ENCODE measurements at places on chromosomes 3 and 15.

DNA sequence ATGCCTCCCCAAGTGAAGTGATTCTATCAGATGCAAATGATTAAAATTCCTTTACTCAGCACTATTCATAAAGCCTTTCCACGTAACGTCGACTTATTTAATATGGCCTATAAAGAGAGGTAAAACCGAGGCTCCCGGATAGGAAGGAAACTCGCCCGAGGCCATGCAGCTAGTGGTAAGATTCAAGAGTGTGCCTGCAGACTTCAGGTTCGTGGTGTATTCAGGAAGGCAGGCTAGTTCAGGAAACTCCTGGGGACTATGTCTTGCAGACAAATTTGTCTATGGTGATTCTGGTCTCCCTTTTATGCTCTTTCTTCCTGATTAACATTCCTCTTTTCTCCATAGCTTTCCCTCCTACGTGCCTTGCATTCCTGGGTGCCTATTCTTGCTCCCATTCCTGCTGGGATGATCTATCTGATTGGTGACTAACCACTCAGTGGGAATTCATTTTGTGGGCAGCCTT lies 150.7 kb downstream of the SST start:
- no peak for DNase-seq

- DNase-seq: no peak
Observed at GRCh38 chr3:177538750-177539730, 341.8 kb upstream of the TBL1XR1 start.

GRCh38 chr3:11096266-11097139 lies 57.8 kb upstream of the HRH1 start:
- peak; percentile 79 for DNase-seq

DNA sequence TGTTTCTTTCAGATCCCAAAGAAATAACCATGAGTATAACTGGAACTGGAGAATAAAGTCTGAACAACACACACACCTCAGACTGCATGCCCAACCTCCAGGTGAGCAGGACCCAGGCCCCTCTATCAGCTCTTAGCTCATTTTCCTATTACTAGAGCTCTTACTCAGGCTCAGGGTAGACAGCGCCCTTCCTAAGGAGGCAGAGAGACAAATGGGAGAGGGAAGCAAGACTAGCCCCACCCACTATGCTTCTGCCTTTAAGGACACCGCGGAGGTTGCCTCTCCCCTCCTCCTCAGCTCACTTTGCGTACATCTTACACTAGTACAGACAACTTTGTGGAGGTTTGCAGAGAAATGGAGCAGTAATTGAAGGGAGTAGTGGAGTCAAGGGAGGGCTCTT lies 44.0 kb upstream of the GLCE start:
- no peak for DNase-seq

- no peak for DNase-seq
Observed at GRCh38 chr3:72746430-72747411, 101.5 kb downstream of the SHQ1 start.

DNA sequence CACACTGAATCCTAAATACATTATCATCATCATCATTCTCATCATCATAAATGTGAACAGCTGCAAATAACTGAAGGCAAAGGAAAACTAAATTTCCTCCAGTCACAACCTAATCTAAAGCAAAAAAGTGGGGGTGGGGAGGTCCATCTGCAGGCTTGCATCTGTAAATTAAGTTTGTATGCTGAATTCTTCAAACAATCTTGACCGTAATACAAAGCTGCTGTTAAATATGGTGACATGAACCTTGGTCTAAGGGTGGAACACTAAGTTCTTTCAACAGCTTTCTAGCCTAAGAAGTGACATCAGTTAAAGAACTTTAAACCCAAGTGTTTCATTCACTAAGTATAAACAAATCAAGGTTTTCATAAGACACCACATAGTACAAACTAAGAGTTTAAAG lies 4.3 kb downstream of the LRRFIP2 start:
- DNase-seq: no peak

DNA sequence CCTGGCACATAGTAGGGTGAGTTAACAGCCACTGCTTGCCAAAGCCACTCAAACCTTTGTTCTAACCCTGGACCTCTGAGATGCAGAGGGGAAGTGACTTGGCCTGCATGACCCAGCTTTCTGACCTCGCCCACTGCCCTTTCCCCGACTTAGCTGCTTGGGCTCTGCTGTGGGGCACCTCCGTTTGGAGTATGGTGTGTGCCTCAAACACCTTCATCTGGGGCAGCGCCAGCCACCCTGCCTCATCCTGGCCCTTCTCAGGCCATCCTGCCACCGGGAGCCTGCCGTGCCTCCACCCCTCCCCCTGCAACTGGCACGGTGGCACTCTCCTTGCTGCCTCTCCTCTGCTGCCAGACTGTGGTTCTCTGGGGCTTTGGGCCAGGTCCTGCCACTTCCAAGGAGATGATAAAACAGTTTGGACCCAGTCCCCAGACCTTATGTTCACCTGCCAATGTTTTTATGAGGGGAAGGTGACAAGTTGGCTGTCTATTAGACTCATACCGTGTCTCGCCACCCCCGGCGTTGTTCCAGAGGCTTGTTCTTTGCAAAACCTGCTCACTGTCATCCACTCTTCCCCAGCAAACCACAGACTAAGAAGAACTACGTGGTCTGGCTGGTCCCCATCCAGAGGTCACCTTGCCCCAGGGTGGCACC lies 32.2 kb downstream of the SLC6A6 start:
- DNase-seq: no peak

GRCh38 chr15:54307252-54307902 lies 329.1 kb downstream of the UNC13C start:
- no peak for DNase-seq

DNA sequence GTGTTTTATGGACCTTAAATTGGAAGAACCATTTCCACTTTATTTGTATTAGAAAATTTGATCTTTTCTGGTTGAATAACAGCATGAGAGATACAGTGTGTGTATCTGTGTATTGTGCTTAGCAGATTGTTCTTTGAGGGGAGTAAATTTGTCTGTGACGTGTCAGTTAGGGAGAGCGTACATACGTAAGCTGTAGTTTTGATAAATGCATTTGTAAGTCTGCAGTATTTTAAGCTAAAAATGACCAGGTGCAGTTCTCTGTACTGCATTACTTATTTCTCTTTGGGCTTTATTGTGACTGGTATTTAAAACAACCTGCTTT lies 264.8 kb downstream of the ROBO2 start:
- no peak for DNase-seq

- DNase-seq: no peak
Observed at GRCh38 chr3:12454076-12454815, 30.0 kb upstream of the TSEN2 start.

- DNase-seq: no peak
Observed at GRCh38 chr3:11245276-11245675, 26.9 kb upstream of the ATG7 start.

- no peak for DNase-seq
Observed at GRCh38 chr3:19543212-19543841, 390.7 kb downstream of the EFHB start.

- DNase-seq: no peak
Observed at GRCh38 chr3:193996641-193997089, 139.3 kb upstream of the HES1 start.

DNA sequence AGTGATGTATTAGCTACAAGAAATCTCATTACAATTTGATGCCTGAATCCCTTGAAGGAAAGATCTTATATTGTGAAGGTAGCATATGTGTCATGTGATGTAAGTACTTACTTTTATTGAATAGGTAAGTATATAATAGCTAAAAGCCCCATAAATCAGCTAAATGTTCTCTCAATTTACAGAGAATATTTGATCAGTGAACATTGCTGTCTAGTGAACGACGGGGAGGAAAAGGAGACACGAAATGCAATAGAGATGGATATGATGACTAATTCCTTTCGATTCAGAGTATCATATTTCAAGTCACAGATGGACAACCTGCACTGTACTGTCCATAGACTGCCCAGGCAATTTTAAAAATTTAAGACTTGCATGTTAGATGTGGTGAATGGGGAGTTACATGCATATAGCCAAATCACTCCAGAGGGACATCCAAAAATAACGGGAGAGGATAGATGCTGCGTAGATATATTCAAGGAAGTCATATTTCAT lies 462.1 kb upstream of the CDIN1 start:
- no peak for DNase-seq

- DNase-seq: no peak
Observed at GRCh38 chr3:194570898-194571297, 62.3 kb downstream of the TMEM44 start.

DNA sequence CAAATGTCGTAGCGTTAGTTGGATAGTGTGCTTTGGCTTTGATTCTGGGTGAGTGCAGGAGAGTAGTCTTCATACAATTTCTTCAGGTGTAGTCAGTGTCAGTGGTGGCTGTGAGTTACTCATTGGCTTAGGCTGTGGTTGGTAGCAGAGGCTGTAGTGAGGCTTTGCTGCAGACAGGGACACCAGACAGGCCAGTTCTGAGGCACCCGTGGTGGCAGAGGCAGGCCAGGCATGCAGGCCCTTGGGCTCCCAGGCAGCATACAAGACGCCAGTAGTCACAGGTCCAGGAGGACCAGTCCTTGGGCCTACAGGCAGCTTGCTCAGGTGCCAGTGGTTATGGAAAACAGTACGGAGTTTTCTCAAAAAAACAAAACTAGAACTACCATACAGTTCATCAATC lies 61.3 kb downstream of the DMXL2 start:
- no peak for DNase-seq

DNA sequence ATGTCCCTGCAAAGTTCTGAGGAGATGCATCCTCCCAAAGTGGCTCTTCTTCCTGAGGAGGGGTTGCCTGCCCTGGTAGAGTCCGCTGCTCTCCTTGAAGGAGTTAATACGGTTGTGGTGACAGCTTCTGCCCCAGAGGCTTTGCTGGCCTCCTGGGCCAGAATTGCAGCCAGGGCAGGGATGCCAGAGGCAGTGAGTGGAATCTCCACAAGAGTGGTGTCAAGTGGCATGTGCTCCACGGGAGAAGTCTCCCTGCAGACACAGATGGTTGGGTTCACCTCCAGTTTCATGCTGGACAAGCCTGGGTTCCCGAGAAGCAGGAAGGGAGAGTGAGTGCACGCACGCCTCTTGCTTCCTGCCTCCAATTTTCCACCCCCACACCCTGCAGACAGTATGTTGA lies 105.5 kb downstream of the SLC25A26 start:
- DNase-seq: no peak

DNA sequence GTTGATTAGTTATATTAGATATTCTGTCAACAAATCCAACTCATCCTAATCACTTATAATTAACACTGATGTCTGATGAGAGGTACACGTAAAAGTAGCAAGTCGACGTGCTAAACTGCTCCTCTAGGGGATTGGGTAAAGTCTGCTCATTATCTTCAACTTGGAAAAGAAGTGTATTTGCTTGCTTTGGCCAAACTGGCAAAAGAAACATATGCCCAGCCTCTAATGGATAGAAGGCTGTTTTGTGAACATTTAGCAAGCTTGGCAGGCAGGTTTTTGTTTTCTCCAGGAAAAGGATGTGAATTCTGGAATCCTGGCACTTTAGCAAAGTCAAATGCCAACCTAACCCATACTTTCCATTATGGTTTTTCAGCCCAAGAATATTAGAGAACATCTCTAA lies 264.8 kb downstream of the TBL1XR1 start:
- DNase-seq: no peak

- DNase-seq: no peak
Observed at GRCh38 chr3:111103807-111104206, 32.2 kb downstream of the NECTIN3 start.

DNA sequence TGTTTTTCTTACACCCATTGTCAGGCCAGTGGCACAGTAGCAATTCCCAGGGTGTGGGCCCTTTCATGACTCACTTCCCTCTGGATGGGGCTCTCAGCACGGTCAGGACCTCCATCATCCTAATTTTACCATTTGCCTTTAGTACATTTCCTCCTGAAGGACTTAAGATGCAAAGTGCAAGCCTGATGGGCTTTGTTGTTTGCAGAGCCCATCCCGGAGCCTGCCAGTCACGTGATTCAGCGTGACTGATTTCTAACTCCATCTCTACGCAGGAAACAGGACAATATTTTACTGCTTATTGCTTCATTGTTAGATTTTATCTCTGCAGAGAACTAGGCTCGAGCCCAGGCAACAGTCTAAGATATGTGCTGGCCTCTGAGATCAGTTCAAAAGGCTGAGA lies 223.7 kb downstream of the PDZRN3 start:
- peak; percentile 35 for DNase-seq

GRCh38 chr15:80549191-80549590 lies 145.0 kb downstream of the ARNT2 start:
- peak; percentile 24 for DNase-seq

DNA sequence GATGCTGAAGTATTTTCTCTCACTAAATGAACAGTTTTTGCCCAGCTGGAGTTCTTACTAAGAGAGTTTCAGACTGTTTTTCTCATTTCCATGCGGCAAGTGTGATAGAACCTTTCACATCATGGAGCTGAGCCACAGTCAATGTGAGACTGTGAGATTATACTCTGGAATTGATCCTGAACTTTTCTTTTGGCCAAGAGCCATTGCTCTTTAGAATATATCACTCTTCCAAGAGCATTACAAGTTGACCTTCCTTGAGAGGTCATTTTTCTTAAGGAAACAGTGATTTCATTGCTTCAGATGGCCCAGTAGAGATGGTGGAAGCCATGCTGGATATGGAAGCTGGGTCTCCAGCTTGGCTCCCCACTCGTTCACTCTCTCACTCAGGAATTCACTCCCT lies 212.9 kb upstream of the UMPS start:
- no peak for DNase-seq

DNA sequence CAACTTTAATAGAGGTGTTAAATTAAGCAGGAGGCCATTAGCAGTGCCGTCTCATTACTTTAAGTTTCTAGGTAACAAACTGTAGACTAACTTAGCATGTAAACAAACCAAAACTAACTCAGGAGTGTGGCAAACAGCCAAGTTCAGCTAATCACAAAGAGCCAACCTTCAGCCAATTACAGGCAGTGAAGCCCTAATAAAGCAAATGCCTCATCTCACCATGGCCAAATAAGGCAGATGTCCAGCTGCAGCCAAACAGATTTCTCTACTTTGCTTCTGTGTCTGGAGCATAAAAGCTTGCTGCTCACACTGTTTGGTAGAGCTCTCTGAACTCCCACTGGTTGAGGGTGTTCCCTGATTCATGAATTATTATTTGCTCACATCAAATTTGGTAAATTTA lies 835.4 kb upstream of the GBE1 start:
- DNase-seq: no peak

GRCh38 chr15:38626443-38627050 lies 61.9 kb upstream of the RASGRP1 start:
- no peak for DNase-seq

DNA sequence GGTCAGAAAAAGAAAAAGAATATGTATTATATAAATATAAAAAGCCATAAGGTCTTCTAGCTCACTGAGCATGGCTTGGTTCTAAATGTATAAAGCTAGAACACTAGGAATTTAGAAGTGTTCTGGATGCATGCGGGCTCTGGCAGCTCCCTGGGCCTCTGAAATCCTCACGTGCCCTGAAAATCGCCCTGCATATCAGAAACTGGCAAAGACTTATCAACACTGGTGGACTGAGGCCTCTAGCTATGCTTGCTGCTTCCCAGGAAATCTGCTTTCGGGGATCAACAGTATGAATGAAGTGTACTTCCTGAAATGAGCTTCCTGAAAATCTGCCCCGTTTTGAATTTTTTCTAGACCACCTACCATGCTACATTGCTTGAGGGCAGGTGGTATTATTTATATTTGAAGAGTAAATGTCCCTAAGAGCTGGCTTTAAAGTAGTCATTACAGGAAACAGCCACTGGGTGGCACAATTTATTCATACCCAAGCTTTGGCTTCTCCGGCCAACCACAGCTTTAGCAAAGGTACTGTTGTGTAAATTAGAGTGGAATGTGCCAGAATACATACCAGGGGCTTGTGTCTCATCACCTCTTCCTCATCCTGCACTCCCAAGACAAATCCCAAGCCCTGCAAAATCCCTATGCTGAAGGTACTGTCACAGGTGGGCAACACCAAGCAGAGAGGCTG lies 17.7 kb downstream of the CRTAP start:
- no peak for DNase-seq
